ENCODE measurements at places on chromosomes 6 and 20.

- no peak for DNase-seq
These were observed 120.8 kb upstream of the BCLAF1 start for GRCh38 chr6:136410201-136411024.

GRCh38 chr6:44960898-44961297, 367.2 kb upstream of the RUNX2 start:
- no peak for DNase-seq

GRCh38 chr6:137341681-137342195, 122.6 kb upstream of the IFNGR1 start:
- no peak for DNase-seq

- no peak for DNase-seq
These were observed 2.1 kb downstream of the DNMT3B start for GRCh38 chr20:32764005-32764960.

- no peak for DNase-seq
These were observed 1.5 kb downstream of the ANKS1A start for GRCh38 chr6:34890533-34890925.

GRCh38 chr6:85388531-85388930, 61.4 kb upstream of the NT5E start:
- no peak for DNase-seq

DNA sequence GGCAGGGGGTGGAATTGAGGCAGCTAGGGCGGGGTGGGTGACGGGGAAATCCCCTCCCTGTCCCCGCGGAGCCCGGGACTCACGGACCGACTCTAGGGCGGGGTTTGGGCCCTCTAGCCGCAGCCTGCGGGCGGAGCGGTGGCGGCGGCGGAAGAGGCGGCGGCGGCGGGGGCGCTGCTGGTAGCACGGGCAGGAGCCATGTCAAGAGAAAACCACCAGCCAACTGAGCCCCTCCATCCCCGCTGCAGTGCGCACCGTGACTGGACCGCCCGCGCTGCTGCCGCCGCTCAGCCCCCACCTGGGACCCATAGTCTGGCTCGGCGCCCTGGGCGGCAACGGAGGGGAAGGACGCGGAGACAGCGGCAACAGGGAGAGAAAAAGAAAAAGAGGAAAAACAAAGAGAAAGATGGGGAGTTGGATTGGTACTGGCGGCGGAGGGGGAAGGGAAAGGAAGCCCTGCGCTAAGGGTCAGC, 1.2 kb upstream of the C6orf62 start:
- DNase-seq = no peak

GRCh38 chr6:44073612-44074438, 53.4 kb downstream of the MRPL14 start:
- DNase-seq = no peak

GRCh38 chr6:16740097-16740496, 21.2 kb downstream of the ATXN1 start:
- DNase-seq = no peak

- DNase-seq = no peak
These were observed 75.3 kb downstream of the GMPR start for GRCh38 chr6:16313732-16314131.

DNA sequence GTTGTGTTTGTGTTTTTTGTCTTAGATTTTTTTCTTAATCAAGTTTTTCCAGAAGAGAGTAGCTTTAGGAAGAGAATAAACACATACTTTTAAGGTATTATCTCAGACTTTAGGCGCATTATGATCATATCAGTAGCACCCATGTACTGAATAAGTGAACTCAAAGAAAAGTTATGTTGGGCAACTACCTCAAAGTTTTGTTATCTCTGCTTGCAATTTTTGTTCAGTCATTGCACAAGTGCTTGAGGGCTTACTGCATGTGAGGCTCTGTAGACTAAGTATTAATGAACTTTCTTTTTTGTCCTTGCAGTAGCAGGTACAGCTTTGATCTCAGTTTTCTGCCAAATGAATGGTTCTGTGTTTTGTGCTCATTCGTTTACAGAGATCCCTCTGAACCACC, 189.0 kb downstream of the SLC16A10 start:
- DNase-seq = no peak

GRCh38 chr6:138970159-138970558, 17.9 kb downstream of the REPS1 start:
- DNase-seq = no peak

DNA sequence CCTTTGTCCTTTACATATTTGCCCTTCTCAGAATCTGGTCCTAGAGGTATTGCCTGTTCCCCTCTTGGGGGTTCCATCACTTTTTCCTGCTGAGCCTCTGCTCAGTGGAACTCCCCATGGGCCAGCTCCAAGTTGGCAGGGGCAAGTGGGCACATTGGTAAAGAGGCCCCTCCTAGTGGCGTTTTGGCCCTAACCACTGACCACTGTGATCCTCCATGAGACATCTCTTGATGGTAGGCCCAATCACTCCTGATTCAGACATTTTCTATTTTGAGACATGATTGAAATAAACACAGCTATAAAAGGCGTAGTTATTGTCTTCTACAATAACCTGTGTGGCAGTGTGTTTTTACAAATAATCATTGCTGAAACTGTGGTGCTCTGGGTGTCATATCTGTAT, 83.0 kb downstream of the RREB1 start:
- DNase-seq = no peak

GRCh38 chr6:129141499-129141898, 258.6 kb downstream of the LAMA2 start:
- DNase-seq = no peak

- DNase-seq = no peak
These were observed 8.9 kb upstream of the HLA-B start for GRCh38 chr6:31365864-31366263.

DNA sequence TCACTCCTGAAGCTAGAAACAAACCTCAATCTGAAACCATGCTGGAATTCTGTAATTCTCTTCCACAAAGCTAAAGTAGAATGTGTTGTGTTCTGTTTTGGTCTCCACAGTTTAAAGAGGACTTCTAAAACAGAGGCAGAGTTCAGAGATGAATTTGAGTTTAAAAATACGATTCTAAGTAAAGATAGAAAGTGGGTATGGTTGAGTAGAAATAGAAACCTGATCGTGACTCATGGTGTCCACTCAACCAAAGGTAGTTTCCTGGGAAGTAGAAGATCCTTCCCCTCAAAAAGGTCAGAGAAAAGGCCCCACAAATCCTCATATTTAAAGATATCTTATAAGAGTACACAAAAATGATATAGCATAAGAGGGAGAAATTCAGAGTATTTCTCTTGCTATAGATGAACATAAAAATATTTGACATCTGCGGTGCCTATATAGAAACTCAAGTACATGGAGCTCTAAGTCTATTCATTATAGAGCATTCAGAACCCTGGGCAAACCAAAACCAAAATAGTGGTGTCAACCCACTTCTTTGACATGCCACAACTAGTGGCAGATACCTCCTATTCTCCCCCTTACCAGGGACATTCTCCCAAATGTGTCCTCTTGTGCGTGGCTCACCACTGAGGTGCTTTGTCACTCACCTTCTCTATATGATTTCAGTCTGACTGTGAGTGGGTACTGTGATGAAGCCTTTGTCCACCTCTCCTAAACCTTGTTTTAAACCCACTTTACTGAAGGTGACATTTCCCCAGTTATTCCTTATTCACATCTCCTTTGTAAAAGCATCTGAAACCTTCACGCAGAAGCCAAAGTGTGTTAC, 84.5 kb downstream of the PLCB1 start:
- no peak for DNase-seq

DNA sequence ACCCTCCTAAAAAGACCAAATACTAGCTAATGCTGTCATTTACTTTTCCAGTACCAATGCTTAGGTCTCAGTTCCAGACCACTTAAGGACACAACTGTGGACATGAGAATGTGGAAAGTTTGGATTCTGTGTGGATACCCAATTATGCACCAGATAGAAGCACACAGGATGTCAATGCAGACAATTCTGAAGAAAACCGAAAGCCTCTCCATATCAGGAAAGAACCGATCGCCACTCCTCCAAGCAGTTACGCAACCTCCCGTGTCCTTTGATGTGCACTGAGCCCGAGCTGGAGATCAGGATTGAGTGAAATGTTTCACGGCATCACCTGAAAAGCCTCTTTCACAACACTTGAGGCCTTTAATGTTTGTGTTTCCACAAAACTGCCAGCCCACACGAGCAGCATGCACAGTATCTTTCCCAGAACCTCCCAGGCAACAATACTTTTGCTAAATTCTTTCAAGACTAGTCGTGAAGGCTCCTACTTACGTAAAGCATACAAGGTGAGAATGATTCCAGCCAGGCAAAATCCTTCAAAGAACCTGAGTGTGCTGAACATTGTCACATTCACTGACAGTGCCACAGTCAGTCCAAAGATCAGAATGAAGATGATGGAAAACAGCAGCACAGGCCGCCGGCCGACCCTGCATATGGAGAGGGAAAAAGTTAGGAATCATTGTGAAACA, 47.0 kb downstream of the SLC22A23 start:
- DNase-seq = no peak

GRCh38 chr20:57458400-57459160, 66.4 kb downstream of the CTCFL start:
- DNase-seq = no peak

- no peak for DNase-seq
These were observed 103.0 kb downstream of the ZFAND3 start for GRCh38 chr6:37922563-37922962.

DNA sequence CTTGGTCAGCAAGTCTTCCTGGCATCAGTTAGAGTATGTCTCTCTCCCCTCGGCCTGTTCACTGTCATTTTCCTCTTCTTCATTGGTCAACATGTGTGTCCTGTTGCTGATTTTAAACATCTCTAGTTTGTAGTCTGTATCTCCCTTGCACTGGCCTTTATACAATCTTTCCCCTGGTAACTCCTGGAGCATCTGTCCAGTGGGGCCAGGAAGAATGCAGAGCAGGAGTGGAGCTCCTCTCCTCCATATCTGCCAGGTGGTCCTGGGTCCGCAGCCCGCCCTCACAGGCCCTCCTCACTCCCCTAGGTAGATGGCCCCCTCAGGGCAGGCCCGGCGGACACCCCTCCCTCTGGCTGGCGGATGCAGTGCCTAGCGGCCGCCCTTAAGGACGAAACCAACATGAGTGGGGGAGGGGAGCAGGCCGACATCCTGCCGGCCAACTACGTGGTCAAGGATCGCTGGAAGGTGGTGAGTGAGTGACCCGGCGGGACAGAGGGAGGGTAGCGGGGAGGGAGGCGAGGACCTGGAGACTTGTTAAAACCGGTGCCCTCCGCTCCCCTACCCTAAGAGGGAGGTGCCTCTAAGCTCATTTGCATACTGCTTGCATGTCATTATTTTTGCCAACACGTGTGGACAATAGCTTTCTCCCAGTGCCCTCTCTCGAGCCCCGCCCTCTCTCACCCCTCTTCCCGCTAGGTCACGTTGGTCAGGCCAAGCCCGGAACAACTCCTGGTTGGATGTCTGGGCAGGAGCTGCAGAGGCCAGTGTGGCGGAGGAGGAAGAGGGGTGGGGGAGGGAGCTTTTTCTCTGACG, 3.2 kb downstream of the TTBK1 start:
- no peak for DNase-seq

- no peak for DNase-seq
These were observed 297.4 kb downstream of the QKI start for GRCh38 chr6:163711615-163712565.

DNA sequence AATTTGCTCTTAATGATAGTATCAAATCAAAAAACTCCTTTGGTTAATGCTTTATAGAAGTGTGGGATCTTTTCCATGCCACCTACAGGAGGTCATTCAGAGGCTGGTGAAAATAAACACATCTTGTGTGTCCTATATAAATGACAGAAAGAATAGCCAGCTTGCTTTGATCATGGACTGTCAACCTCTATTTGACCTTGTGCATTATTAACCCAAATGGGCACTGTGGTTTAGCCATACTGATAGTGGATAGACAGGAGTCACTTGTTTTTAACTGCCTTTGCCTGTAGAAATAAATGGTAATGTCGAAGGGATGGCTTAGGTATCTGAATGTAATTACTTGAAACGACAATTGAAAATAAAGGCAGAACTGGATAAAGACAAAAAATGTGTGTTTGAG, 123.8 kb downstream of the CDKAL1 start:
- DNase-seq = no peak

DNA sequence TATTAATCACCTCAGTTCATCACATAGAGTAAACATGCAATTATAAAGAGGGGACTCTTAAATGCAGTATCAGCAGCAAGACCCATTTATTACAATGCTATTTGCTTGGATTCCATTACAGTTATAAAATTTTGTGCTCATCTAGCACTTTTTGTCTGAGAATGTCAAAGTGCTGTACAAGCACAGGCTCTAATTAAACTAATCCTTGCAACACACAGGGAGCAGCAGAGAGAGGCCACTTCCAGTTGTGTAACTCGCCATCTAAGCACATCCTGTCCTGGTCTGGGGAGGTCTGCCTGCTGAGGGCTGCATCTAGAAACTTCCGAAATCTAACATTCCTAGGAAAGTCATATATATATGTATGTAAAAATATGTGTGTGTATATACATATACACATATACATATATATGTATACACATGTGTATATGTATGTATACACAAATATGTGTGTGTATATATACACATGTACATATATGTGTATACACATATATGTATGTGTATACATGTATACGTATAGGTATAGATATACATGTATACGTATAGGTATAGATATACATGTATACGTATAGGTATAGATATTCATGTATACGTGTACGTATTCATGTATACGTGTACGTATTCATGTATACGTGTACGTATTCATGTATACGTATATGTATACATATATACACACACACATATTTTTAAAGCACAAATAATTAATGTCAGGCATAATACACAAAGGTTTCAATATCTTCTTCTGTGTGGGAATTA, 136.4 kb upstream of the JARID2 start:
- DNase-seq = no peak

GRCh38 chr6:136546331-136546730, 3.9 kb downstream of the MAP7 start:
- no peak for DNase-seq

GRCh38 chr20:43915211-43916072, 790 bp downstream of the TOX2 start:
- no peak for DNase-seq

DNA sequence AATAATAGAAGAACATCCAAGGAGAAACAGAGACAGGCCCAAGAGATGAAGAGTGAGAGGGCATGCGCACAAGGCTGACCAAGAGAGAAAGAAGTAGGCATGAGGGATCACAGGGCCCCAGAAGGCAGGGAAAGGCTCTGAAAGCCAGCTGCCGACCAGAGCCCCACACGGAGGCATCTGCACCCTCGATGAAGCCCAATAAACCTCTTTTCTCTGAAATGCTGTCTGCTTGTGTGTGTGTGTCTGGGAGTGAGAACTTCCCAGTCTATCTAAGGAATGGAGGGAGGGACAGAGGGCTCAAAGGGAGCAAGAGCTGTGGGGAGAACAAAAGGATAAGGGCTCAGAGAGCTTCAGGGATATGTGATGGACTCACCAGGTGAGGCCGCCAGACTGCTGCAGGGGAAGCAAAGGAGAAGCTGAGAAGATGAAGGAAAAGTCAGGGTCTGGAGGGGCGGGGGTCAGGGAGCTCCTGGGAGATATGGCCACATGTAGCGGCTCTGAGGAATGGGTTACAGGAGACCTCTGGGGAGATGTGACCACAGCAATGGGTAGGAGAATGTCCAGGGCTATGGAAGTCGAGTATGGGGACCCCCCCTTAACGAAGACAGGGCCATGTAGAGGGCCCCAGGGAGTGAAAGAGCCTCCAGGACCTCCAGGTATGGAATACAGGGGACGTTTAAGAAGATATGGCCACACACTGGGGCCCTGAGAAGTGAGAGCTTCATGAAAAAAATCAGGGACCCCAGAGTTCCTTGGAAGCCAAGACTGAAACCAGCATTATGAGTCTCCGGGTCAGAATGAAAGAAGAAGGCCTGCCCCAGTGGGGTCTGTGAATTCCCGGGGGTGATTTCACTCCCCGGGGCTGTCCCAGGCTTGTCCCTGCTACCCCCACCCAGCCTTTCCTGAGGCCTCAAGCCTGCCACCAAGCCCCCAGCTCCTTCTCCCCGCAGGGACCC, 981 bp upstream of the TNF start:
- no peak for DNase-seq
